ENCODE measurements at places on chromosomes 16 and 17.

GRCh38 chr17:59234631-59235030, 14.3 kb downstream of the GDPD1 start:
- no peak for DNase-seq

- no peak for DNase-seq
Measured at GRCh38 chr17:27824176-27824715, 23.9 kb upstream of the NOS2 start.

DNA sequence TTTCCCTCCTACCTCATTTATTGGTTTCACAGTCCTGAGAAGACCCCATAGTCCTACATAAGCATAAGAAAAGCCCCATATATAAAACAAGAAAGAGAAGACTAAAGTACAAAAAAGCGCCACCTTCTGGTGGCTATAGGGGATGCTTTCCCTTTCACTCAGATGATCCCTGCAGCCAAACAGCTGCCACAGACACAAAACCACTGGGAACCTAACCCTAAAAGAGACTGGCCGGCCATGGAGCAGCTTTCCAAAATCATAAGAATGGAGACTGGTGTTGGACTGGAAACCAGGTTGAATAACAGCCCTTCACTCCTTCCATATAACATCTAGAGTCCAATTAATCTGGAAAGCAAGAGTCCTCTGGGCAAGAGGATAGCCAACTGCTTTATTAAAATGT, 11.4 kb downstream of the DYNC1LI2 start:
- DNase-seq, result peak; percentile 69

DNA sequence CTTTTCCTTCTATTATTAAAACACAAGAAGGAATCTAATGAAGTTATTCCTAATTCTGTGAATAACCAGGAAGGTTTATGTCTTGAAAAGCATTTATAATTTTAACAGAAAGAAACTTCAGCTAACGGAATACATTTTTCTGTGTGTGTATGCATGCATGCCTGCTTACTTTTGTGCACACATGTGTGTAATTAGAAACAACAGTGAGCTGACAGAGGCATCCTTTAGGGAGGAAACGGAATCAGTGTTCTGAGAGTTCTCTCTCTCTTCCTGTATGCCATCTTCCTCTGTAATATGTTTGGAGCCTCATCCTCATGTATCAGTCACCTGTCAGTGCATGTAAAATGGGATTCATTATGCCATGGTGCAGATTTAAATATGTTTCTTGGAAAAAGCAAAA, 107.0 kb downstream of the MAP2K4 start:
- no peak for DNase-seq

GRCh38 chr16:1823821-1824220, 2.8 kb downstream of the HAGH start:
- peak; percentile 86 for DNase-seq

DNA sequence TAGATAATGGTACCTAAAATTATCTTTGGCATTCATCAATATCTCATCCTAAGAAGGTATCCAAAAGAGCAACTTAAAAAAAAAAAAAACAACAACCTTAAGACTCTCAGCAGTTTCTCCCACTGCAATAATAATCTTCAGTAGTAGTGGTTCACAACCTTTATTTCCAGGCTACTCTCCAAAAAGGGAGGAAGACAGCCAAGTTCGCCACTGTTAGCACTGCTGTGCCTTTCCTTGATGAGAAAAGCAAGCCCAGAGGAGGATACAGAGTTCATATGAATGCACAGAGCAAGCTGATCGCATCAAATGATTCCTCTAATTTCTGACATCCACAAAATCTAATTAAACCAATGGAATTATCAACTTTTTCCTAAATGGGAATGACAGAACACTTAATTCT, 199.4 kb downstream of the AATF start:
- no peak for DNase-seq

DNA sequence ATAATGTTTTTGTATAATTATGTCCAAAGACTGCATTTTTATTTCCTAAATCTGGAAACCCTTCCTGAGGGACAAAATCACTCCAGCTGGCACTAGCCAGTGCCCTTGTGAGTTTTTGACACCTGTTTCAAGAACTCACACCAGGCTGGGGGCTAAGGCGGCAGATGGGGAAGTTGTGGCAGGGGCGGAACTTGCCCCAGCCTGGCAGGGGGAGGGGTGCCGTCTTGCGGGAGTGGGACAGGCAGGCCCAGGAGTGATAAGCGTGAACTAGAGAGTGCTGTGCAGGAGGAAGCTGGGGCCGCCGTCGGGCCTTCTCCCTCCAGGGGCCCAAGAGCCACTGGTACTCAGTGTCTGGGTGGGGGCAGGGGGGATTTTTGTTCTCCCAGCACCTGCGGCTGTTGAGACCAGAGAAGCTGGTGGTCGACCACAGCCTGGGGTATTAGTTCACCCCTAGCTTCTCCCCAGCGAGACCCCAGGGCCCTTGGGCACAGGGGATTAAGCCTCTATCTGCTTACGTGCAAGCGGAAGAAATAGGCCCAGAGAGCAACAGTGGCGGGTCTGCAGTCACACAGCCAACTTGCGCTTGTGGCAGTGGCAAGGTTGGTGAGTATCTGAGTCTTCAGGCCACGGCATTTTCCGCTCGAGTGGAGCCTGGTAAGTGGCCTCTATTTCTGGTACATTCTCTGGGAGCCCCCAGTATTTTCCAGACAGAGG, 40.2 kb upstream of the PLCG2 start:
- DNase-seq, result no peak

DNA sequence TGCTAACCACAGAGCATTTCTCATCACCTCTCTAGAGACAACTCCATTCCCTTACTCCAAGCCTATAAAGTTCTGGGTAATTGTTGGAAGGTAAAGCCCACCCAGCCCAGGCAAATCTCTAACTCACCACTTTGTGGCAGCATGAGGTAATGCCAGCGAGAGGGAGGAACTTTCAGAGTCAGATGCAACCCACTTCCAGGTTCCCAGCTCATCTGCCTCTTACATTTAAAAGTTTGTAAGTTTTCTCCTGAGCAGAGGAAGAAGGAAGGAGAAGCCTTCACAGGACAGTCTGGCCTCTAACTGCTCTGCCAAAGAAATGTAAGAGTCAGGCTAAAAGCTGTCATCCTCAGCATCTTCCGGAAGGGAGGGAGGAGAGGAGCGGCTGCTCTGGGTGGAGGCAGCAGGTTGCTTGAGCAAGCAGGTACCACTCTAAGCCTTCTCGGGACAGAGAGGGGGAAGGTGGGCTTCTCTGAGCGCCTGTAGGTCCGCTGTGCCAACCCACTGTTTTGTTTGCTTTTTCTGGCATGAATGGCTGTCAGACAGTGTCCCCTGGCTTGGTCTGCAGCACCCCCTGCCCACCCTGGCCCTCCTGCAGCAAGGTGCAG, 1.0 kb downstream of the ZNF319 start:
- DNase-seq, result peak; percentile 38

GRCh38 chr16:6777624-6778023, 555.0 kb upstream of the RBFOX1 start:
- peak; percentile 37 for DNase-seq

GRCh38 chr16:88558457-88559442, 11.5 kb upstream of the ZC3H18 start:
- peak; percentile 68 for DNase-seq

DNA sequence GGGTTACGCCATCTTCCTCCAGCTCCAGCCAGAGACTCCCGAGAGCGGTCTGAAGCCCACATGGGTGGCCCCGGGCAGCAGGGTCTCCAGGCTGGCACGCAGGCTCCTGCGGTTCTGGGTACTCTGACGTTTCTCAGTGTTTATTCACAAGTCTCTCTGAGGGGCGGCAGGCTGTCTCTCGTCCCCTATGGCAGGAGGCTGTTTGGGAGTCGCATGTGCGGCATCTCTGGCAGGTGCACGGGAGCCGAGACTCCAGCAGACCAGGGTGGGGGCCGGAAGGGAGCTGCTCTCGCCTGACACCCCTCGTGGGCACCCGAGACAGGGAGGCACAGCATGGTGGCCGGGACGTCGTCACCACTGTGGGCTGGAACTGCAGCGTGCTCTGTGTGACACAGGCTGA, 48.1 kb downstream of the ZNF778 start:
- no peak for DNase-seq

DNA sequence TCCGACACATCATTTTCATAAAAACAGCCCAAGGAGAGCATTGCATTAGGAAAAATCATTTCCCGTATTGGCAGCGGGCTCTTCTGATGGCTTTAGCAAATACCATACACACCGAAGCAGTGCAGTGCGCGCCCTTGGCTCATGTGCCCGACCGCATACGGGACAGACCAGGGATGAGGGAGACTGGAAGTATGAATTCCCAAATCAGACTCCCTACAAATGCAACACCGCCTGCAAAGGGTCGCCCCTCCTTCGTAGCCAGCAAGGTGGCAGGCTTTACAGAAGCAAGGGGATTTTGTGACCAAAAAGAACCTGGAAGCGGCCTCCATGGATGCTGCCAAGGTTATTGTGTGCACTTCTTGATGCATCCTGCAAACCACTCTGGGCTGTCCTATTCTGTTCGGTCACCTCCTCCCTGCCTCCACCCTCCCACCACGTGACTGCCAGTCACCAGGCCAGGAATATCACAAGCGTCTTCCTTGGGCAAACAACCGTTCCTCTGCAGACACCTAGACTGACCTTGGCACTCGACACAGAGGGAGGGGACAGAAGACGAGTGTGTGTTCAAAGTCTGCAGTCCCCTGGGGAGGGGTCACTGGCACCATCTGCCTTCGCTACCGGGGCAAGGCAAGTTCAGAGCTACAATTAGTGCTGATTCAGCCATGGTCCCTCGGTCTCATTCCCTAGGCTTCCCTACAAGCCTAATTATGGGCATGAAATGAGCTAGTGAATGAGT, 460.4 kb downstream of the SLC39A11 start:
- no peak for DNase-seq

- DNase-seq, result no peak
Measured at GRCh38 chr17:38469875-38470274, 41.6 kb downstream of the ARHGAP23 start.

DNA sequence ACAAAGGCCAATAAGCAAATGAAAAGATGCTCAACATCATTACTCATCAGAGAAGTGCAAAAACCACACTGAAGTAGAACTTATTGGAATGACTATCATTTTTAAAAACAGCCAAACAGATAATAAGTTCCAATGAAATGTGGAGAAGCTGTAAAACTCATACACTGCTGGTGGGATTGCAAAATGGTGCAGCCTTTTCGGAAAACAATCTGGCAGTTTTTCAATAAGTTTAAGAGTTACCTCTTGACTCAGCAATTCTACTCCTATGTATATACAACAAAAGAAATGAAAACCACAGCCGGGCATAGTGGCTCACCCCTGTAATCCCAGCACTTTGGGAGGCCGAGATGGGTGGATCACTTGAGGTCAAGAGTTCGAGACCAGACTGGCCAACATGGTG, 49.3 kb downstream of the AKAP10 start:
- no peak for DNase-seq

GRCh38 chr16:50974438-50975036, 176.5 kb downstream of the SALL1 start:
- DNase-seq, result peak; percentile 12

DNA sequence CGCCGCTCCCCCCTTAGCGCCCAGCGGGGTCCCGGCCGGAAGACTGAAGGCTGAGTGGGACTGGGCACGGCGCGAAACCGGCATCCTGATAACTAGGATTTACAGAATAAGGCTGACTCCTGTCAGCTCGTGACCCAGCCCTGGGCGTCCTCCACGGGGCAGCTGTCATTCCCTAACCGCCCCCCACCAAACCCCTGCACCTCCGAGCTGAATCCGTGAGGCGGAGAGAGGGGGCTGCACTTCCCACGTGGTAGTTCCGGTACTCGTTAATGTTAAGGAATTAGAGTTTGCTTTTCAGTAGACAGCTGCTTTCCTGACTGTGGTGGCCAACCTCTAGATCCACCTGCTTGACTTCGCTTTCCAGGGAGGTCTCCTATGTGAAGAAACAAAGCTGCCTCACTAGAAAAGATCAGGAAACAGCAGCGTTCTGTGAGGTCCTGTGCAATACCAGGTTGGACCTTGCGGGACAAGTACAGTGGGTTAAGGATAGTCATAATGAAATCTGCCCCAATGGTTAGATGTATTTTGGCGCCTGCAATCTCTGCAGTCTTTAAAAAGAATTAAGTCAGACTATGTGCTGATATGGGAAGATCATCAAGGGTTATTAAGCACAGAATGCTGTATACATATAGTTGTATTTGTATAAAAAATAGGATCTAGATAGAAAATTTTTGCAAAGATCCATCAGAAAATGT, 1.1 kb upstream of the WBP2 start:
- DNase-seq, result peak; percentile 50

DNA sequence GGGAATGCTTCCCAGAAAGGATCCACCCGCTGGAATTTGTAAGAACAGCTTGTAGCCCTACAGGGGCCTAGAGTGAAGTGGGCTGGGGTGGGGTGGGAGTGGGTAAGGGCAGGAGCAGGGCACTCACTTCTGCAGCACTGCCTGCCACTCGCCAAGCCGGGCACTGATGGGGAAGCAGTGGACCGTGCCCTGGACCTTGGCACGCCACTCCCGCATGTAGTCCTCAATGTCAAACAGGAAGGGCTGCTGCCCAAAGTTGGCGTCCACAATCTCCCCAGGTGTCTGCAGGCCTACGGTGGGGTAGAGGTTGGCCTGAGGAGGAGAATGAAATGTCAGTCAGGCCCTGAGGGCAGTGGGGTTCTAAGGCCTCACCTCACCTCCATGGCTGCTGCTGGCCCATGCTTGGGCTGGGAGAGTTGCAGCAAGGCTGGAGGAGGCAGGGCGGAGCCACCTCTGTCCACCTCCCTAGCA, 15.7 kb upstream of the GFOD2 start:
- no peak for DNase-seq

DNA sequence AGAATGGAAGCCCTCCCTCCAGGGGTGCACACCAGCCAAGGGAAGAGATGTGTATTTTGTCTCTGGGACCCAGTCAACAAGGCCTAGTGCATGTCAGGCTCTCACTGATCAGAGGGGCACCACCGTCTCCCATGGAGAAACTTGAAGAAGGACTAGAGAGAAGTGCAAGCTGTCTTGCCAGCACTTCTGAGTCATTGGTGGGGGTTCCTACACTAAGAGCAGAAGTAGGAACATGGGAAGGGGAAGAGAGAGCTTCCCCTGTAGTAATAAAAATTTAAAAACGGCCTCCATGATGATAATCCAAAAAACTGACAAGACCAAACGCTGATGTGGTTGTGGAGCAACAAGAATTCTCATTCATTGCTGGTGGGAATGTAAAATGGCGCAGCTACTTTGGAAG, 46.3 kb downstream of the DYNLRB2 start:
- DNase-seq, result no peak

DNA sequence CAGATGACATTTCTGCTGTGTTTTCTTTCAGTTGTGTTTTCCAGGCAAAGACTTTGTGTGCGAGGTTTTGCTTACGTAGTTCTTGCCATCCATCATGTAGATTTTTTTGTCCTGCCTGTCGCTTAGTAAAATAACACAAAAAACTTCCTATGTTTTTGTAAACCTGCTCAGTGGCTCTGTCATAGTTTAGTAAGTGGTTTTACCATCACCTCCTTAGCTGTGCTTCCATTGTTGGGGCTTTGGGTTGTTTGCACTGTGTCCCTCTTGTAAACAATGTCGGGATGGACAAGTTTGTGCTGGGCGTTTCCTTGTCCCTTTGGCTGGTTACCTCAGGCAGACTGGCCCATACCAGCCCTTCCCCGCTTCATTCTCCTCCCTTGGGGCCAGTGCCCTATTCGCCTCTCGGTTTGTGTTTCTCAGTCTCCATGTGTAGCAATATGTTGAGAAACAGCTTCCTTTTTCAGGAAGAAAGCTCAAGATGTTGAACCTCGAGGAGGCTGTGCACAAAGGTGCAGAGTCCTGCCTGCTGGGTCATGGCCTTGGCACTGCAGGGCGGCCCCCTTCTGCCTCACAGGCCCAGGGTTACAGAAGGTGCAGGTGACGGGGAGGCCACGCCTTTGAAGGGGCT, 74.6 kb downstream of the KSR1 start:
- no peak for DNase-seq

All from ACHN (cell line).